ENCODE measurements at places on chromosomes 3 and 15.

DNA sequence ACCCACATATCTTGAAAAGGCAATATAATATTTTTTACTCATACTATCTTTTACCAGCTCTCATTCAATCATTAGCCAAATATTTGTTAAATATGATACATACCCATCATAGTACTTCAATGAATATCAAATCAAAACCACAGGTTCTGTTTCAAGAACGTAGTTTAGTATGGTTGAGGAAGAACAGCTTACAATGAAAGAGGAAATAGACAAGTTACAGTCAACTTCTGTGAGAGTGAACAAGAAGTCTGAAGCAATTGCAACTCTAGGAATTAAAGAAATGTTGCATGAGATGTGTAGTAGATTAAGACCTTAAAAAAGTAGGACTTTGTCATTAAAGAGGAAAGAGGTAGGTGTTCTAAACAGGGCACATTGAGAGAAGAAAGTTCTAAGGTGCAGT lies 9.3 kb downstream of the BCHE start:
- no peak for DNase-seq

GRCh38 chr3:190533511-190534281 lies 19.8 kb downstream of the IL1RAP start:
- DNase-seq = peak; percentile 96

- DNase-seq = no peak
These were observed 151.4 kb downstream of the PLD1 start for GRCh38 chr3:171658841-171659240.

DNA sequence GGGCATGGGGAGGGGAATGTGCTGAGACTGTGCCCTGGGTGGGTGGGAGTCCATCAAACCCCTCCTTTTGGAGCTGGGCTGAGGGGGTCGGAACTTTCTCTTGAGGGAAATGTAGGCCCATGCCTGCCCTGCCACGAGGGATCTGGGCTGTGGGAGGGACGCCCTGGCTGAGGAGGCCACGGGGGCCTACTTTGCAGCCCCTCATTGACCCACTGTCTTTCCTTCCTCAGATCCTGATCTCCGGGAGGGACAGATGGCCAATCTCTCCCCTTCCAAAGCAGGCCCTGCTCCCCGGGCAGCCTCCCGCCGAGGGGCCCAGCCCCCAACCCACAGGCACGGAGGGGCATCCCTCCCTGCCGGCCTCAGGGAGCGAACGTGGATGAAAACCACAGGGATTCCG lies 25.3 kb downstream of the LOXL1 start:
- DNase-seq = no peak

DNA sequence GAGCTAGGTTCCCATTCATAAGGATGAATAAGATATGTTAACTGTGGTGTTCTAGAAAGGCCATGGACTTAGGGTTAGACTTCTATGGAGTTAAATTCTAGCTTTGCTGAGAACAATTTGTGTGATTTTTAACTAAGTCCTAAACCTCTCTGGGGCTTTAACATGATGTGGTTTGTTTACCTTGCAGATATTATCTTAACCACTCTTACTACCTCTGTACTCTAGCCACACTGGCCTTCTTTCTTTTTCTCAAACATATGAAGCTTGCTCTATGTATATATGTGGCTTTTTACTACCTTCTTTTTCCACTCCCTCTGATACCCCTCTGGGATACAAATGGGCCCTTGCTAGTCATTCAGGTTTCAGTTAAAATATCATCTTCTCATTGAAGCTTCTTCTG lies 108.4 kb downstream of the ZNF609 start:
- no peak for DNase-seq

Measured in GM04504 (cell line).